ENCODE measurements at places on chromosomes 13 and 19.

- DNase-seq: no peak
Observed at GRCh38 chr13:33123066-33123859, 107.0 kb downstream of the KL start.

DNA sequence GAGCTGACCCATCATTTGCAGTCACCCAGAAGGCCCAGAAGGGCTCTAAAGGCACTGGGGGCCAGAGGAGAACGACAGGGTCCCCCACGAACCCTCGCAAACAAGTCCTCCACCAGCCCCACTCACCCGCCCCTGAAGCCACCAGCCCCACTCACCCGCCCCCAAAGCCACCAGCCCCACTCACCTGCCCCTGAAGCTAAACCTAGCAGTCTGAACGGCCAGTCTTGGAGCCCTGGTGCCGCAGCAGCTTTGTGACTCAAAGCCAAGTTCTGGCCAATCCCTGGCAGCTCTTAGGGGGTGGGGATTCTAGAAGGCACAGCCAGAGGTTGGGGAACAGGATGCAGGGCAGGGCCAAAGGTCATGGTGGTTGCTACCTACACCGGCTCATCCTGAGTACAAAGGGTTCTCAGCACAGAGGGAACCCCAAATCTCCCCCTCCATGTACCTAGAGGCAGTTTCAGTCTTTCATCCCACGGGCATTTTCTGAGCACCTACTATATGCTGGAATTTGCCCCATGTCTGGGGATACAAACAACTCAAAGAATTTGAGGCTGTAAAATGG lies at the start of gene IQCN:
Gene IQCN, minus strand, starts transcription at position 234 of the 562 bp plus-strand sequence. CDS start 4,974 bp downstream, outside the sequence.
- DNase-seq: no peak

DNA sequence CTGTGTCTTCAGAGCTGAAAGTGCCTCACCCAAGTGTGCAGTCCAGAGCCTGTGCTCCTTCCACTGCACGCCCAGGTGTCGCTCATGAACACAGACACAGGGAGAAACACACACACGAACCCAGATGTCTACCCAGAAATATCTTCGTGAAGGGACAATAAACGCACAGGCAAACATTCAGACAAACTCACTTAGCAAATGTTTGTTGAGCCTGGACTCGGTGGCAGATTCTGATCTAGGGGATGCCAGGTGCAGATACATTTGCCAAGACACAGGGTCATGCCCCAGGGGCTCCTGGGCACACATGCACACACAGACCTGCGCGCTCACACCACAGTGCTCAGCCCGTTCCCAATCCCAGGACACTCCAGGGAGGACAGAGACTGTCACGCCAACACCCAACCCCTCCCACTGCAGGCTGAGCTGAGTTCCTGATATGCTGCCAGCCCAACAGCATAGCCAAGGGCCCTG lies 31.9 kb downstream of the SCGB2B2 start:
- no peak for DNase-seq

DNA sequence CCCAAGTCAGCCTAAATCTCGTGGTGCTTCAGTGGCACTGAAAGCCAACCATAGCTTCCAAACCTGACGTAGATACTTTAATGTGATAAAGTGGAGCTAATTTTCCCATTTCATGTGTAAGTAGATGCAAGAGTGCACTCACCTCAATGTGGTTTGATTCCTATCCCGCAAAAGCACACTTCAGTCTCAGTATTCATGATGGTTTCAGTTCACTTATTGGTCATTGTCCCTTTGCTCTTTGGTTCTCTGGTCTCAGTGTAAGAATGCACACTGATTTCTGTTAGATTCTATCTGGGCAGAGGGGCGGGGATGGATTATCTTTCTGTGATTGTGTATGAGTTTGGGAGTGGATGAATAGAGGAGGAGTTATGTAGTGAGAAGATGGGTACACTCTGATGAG lies 340.6 kb downstream of the KCNRG start:
- DNase-seq: no peak

- no peak for DNase-seq
Observed at GRCh38 chr19:7426986-7427385, 61.8 kb downstream of the PEX11G start.

- peak; percentile 4 for DNase-seq
Observed at GRCh38 chr19:38545596-38545995, 72.2 kb downstream of the MAP4K1 start.

DNA sequence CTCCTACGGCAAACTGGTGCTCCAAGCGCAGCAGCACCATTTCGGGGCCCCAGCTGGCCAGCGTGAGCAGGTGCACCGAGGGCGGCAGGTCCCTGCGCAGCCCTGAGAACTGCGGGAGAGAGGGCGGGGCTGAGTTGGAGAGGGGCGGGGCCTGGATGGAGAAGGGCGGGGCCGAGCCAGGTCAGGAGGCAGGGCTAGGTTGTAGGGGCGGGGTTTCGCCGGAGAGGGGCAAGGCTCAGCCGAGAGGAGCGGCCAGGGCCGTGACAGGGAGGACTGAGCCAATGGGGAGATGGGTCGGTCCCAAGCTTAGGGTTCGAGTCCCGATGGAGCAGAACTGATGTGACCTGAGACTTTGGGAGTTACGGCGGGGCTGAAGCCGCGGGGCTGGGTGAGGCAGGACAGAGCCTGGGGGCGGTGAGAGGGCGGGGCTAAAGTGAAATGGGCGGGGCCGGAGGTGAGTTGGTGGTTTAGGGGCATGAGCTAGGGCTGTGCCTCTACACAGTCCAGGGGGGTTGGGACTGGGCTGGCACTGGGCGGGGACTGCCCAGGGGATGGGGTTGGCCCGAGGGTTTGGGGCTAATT lies 19.0 kb downstream of the MAN2B1 start:
- DNase-seq: no peak
